PC-9 (cell line): ENCODE measurements at places on chromosomes 5 and 9. TPM values are rescaled to one million over a fixed set of nuclear protein-coding genes. Genes with fewer than 3 reads are reported as not detected.
A peak's percentile ranks its signal among the peaks of the same experiment; 100 is the strongest.

KCNV2 gene
- not detected in 2 replicates for total RNA-seq

GRCh38 chr5:1319436-1320256, 24.8 kb upstream of the TERT start:
- H3K4me3 ChIP-seq = no peak overlapping the region
- no peaks in the 10 kb centered on the region for H3K27me3 ChIP-seq
- H3K4me1 ChIP-seq = peaks cover 25% of the 10 kb centered on the region
- peaks cover 36% of the 10 kb centered on the region for H3K36me3 ChIP-seq
- no peak for DNase-seq

GRCh38 chr9:95224376-95225019, 93.0 kb downstream of the FANCC start:
- no peaks in the 10 kb centered on the region for H3K27me3 ChIP-seq
- H3K27ac ChIP-seq = no peak overlapping the region
- no peak for DNase-seq
- H3K4me3 ChIP-seq = no peak overlapping the region
- H3K36me3 ChIP-seq = no peaks in the 10 kb centered on the region
- no peaks in the 10 kb centered on the region for H3K4me1 ChIP-seq

DNA sequence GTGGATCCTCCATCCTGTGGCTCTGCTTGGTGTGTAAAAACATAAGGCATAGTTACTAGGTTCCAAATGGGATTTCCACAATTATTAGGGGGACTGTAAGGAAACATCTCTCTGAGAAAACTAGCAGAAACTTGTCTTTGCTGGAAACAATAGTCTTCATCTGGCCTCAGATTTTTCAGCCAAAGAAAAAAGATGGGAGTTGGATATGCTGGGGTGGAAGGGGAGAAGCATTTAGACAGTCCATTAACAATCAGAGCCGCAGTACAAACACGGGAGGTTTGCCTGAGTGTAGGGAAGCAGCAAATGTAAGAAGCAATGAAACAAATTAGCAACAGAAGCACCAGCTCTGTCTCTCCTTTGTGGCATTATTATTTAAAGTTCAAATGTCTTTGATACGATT, 402.7 kb upstream of the ZNF608 start:
- no peaks in the 10 kb centered on the region for H3K36me3 ChIP-seq
- no peak overlapping the region for H3K4me3 ChIP-seq
- no peak overlapping the region for H3K27ac ChIP-seq
- H3K4me1 ChIP-seq = no peaks in the 10 kb centered on the region
- H3K27me3 ChIP-seq = no peaks in the 10 kb centered on the region
- DNase-seq = no peak

DNA sequence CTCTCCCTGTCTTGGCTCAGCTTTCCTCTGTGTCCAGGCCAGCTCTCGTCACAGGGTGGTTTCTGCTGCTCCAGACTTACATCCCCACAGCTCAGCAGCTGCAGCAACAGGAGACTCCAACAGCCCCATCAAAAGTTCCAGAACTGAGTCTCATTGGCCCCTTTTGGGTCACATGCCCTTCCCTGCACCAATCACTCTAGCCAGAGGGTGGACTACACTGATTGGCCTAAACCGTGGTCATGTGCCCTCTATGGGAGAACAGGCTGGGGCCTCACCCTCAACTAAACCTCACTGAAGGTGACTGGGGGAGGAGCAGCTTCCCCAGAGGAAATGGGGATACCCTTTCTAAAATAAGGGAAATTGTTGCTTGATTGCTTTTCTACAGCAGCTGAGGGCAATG, 44.4 kb upstream of the CPLX2 start:
- no peak overlapping the region for H3K27ac ChIP-seq
- peaks cover 14% of the 10 kb centered on the region for H3K4me1 ChIP-seq
- DNase-seq = no peak
- no peak overlapping the region for H3K4me3 ChIP-seq
- H3K36me3 ChIP-seq = no peaks in the 10 kb centered on the region

GRCh38 chr9:95877984-95878383, 2.5 kb downstream of the ERCC6L2 start:
- peaks cover 4% of the 10 kb centered on the region; the same call in 1 of the 2 replicates for H3K36me3 ChIP-seq
- DNase-seq = no peak
- H3K4me1 ChIP-seq = peaks cover 11% of the 10 kb centered on the region
- no peaks in the 10 kb centered on the region for H3K27me3 ChIP-seq
- H3K27ac ChIP-seq = no peak overlapping the region

- no peaks in the 10 kb centered on the region for H3K27me3 ChIP-seq
- no peak for DNase-seq
- H3K4me3 ChIP-seq = no peak overlapping the region
- H3K27ac ChIP-seq = no peak overlapping the region
- H3K4me1 ChIP-seq = no peaks in the 10 kb centered on the region
- H3K36me3 ChIP-seq = no peaks in the 10 kb centered on the region
Observed at GRCh38 chr9:96442491-96442890, 7.5 kb upstream of the HABP4 start.

GRXCR2 gene
- not detected in 2 replicates for total RNA-seq

TPD52L3 gene
- total RNA-seq = not detected in 2 replicates

LCN12 gene
- total RNA-seq = 9.3 and 14.2 TPM in 2 replicates

GRCh38 chr5:121378046-121378445, 473.6 kb upstream of the FTMT start:
- H3K4me3 ChIP-seq = no peak overlapping the region
- H3K4me1 ChIP-seq = no peaks in the 10 kb centered on the region
- no peaks in the 10 kb centered on the region for H3K27me3 ChIP-seq
- H3K27ac ChIP-seq = no peak overlapping the region
- DNase-seq = no peak

PLEKHG4B gene
- not detected in 2 replicates for total RNA-seq

GRCh38 chr5:60533789-60534188, 166.2 kb downstream of the DEPDC1B start:
- H3K4me3 ChIP-seq = no peak overlapping the region
- no peaks in the 10 kb centered on the region for H3K36me3 ChIP-seq
- no peaks in the 10 kb centered on the region for H3K4me1 ChIP-seq
- no peak for DNase-seq
- no peak overlapping the region for H3K27ac ChIP-seq

- peak overlapping the region; percentile 55 for H3K4me3 ChIP-seq
- no peaks in the 10 kb centered on the region for H3K27me3 ChIP-seq
- H3K27ac ChIP-seq = peak overlapping the region; percentile 78
- H3K4me1 ChIP-seq = peaks cover 31% of the 10 kb centered on the region
- peak; percentile 76 for DNase-seq
Observed at GRCh38 chr9:73132034-73132776, 19.5 kb upstream of the ANXA1 start.

DNA sequence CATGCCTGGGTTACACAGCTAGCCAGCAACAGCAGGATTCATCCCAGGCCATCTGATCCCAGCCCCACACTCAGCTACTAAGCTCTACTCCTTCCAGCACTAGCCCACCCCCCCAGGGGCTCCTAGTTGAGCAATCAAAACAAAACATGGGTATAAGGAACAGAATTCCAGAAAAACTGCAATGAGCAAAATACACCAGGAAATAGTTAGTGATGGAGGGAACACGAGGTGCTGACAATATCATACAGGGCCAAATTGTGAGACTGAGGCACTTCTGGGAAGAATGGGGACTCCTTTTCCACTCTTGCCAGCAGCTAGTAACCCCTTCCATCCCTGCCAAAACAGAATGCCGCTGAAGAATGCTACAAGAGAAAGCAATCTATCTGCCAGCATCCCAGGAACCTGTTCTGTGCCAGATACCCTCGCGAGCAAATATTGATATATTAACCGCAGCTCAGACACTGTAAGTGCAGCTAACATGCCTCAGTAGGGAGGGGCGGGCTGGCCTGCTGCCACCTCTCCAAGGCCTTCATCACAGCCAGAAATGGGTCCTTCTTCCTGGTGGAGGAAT, 161.4 kb downstream of the SLIT3 start:
- no peaks in the 10 kb centered on the region for H3K36me3 ChIP-seq
- peaks cover 59% of the 10 kb centered on the region for H3K27me3 ChIP-seq
- no peak overlapping the region for H3K27ac ChIP-seq
- no peak for DNase-seq
- H3K4me3 ChIP-seq = no peak overlapping the region
- H3K4me1 ChIP-seq = no peaks in the 10 kb centered on the region

CCL27 gene
- total RNA-seq = 0.44 and 0.98 TPM in 2 replicates

ANXA2R gene
- 3.6 and 6.3 TPM in 2 replicates for total RNA-seq

SPAAR gene
- 0.72 and 0.73 TPM in 2 replicates for total RNA-seq

CEMIP2 gene
- total RNA-seq = 60.7 and 77.0 TPM in 2 replicates

DNA sequence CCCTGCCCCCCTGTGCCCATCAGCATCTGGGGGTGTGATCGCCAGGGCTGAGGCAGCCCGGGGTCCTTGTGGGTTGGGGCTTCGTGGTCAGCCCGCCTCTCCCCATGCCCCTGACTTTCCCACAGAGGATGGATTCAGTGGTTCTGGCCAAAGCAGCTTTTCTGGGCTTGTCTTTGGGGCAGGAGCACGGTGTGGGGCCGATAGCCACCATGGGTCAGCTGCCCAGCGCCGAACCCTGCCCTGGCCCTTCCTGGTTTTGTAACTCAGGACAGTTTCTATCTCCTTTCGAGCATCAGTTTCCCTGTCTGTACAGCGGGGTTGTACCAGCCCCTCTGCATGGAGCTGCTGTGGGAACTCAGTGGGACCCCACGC, 77.1 kb downstream of the HMCN2 start:
- no peaks in the 10 kb centered on the region for H3K36me3 ChIP-seq
- no peak for DNase-seq
- no peak overlapping the region for H3K4me3 ChIP-seq
- no peak overlapping the region for H3K27ac ChIP-seq
- no peaks in the 10 kb centered on the region for H3K4me1 ChIP-seq
